ENCODE measurements at places on chromosomes 1 and 21.
A peak's percentile ranks its signal among the peaks of the same experiment; 100 is the strongest.

DNA sequence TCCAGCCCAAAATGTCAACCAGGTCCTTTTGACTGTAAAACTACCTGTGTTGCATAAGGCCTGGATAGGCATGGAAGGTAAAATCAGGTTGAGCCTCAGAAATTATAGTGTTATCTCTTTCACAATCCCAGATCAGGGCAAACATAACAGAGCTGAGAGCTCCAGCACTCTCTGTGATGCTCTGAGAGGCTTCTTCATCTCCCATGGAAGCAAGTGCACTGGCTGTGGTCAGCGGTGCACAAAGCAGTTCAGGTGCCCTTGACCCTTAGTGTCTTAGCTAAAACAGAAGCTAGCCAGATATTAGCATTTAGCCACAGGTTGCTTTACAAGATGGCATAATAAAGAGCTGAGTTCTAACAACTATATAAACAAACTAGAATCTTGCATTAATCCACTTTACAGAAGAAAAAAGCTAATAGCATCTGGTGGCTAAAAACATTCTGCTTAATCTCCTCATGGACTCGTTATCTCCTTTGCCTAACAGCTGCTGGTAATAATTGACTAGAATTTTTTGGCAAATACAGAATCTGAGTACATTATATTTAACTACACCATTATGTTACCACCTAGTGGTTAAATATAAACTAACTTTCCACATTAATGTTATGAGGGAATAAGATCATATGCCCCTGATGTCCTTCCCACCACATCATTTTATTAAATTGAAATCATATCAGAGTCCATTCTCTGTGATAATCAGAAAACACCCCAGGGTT, 25.6 kb upstream of the POGK start:
- no peak for DNase-seq

GRCh38 chr1:45299981-45300668, 26.6 kb upstream of the HPDL start:
- peak; percentile 76 for DNase-seq

GRCh38 chr1:154756793-154757548, 113.1 kb downstream of the KCNN3 start:
- DNase-seq: no peak

- peak; percentile 29 for DNase-seq
Observed at GRCh38 chr1:212557739-212558692, 50.5 kb upstream of the ATF3 start.

- DNase-seq: no peak
Observed at GRCh38 chr1:71510725-71511124, 429.9 kb upstream of the ZRANB2 start.

DNA sequence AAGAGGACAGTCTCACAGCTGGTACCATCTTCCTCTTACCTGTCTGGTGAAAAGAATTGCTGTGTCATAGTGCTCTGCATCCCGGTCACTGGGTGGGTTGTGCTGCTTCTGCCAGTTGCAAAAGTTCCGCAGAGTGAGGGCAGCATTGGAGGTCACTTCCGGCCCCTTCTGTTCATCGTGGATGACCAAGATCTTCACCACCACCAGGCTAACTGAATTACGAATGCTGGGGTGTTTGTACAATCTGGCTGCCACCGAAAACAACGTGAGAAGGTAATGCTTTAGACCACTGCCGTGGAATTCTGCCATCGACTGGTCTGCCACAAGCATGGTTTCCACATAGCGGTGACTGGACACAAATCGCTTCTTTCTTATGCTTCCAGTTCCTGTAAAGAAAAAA, 2.9 kb downstream of the ADAMTS1 start:
- DNase-seq: peak; percentile 48

DNA sequence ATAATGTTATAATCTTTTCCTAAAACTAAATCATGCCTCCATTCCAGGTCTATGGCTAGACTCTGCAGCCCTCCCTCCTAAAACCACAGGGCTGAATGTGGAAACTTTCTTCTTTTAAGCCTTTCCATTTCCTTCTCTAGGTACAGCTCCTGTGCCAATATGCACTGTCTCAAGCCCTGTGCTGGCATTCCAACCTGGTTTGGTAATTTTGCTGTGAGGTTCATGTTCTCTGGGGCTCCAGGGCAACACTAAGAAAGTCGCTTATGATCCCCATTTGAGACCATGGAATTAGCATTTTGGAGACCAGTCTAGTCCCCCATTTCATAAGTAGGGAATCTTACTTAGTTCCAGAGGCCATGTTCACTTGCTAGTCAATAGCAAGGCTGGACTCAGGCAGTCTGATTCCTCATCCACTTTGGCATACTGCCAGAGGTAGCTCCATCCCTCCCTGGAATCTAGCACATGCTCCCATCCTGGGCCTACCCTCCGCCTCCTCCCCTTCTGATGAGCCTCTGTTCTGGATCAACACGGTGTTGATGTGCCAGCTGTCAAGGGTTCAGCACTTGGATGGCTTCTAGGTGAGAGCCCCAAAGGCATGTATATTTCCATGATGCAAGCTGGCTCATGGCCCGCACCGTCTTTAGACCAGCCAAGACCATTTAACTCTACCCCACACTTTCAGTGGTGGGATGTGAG, 36.5 kb downstream of the ZMYND12 start:
- no peak for DNase-seq

- DNase-seq: no peak
Observed at GRCh38 chr1:153429266-153430165, 13.2 kb downstream of the S100A7A start.

GRCh38 chr21:27740084-27740483, 773.2 kb upstream of the ADAMTS5 start:
- DNase-seq: no peak

DNA sequence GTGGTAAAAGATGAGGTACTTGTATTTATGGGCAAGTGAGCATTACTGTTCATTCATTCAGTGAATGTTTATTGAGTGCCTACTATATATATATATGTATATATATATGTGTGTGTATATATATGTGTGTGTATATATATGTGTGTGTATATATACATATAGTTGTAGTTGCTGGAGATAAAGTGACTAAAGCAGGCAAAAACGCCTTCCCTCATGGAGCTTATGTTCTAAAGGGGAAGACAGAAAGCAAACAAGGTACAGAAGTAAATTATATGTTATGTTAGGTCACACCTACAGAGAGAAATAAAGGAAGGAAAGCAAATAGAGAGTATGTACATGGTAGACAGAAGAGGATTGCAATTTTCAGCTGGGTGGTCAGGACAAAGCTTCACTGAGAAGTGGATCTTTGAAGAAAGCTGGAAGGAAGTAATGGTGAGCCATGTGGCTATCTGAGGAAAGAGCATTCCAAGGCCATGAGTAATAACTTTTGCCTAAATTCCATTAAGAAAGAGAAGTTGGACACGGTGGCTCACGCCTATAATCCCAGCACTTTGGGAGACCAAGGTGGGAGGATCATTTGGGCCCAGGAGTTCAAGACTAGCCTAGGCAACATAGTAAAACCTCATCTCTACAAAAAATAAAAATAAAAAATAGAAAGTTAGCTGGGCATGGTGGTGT, 33.5 kb upstream of the KLF17 start:
- DNase-seq: peak; percentile 64

- no peak for DNase-seq
Observed at GRCh38 chr1:61979729-61980128, 214.9 kb upstream of the L1TD1 start.

DNA sequence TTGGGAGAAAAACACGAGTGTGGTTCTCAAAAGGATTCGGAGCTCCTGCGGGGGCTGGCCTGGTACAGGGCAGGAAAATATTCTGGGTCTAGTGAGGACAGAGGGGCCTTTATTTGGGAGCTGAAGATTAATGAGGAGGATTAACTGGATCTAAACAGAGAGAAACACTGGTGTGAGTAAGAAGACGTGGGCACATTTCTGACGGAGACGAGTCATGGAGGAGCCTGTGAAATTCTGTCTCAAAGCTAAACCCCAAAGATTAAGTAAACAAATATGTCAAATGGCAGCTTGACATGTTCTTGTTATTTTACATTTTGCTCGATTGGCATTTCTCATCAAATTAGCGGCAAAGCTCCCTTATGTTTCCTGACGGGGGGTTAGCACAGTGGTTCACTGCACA, 12.8 kb downstream of the PROK1 start:
- peak; percentile 52 for DNase-seq

- DNase-seq: peak; percentile 66
Observed at GRCh38 chr21:37257511-37257966, 9.6 kb downstream of the VPS26C start.

DNA sequence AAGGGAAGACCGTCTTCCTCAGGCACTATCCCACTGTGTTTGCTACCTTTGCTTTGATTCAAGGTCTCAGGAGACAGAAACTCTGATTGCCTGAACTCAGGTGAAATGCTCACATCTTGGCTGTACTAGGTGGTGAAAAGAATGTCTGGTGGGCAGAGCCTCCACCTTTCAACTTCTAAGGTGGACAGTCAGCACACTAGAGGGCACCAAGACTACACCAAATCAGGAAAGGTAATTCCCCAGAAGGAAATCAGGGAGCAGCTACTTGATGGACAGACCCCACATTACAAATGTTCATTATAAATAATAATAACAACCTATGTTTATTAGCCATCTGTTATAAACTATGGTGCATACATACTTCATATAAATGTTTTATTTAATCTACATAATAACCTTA, 220.9 kb downstream of the ATG4C start:
- no peak for DNase-seq

- DNase-seq: no peak
Observed at GRCh38 chr1:221751226-221751887, 9.5 kb upstream of the DUSP10 start.

DNA sequence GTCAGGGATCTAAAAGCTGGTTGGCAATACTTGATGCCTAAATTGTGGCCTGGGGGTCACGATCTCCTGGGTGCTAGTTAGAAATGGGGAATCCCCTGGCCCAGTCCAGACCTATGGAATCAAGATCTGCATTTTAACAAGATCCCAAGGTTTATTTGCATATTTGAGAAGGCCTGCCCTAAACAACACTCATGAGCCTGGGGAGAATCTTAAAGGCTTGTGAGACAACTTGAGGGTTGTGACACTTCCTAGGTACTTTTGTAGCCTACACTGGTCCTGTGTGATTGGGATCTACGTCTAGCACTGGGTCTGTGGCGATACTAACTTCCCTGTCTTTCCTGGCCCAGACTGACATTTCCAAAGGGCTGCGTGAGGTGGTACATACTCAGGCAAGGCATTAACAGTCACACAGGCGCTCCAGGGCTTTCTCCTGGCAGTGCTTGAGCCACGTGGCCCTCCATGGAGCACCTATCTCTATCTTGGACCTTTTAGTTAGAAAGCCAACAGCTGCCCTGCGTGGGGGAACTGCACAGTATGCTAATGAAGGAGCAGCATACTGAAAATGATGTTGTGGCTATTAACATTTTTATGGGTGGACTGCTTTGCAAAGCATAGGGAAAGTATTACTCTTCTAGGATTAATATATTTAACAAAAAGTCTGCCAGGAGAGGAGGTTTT, 263.1 kb downstream of the ST6GALNAC3 start:
- no peak for DNase-seq

GRCh38 chr1:37186246-37186756, 152.0 kb upstream of the GRIK3 start:
- DNase-seq: no peak

DNA sequence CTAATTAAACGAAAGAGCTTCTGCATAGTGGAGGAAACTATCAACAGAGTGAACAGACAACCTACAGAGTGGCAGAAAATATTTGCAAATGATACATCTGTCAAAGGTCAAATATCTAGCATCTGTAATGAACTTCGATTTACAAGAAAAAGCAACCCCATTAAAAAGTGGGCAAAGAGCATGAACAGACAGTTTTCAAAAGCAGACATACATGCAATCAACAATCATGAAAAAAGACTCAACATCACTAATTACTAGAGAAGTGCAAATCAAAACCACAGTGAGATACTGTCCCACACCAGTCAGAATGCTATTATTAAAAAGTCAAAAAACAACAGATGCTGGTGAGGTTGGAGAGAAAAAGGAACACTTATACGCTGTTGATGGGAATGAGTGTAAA, 103.2 kb downstream of the MAGI3 start:
- no peak for DNase-seq

DNA sequence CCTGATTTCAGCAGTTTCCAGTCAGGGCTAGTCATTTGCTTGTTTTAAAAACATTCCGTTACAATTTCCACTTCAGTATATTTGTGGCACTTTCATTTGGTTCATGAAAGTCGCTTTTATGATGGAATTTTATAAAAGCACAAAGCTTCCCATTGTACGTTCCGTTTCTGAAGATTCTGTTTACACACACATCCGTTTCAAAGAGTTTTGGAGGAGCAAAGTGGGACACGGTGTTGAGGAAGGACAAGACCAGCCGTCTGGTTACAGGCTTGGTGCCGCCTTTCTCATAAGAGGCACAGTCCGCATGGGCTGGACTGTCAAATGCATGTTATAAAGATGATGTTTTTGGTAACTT, 60.3 kb downstream of the FAAP20 start:
- DNase-seq: no peak

DNA sequence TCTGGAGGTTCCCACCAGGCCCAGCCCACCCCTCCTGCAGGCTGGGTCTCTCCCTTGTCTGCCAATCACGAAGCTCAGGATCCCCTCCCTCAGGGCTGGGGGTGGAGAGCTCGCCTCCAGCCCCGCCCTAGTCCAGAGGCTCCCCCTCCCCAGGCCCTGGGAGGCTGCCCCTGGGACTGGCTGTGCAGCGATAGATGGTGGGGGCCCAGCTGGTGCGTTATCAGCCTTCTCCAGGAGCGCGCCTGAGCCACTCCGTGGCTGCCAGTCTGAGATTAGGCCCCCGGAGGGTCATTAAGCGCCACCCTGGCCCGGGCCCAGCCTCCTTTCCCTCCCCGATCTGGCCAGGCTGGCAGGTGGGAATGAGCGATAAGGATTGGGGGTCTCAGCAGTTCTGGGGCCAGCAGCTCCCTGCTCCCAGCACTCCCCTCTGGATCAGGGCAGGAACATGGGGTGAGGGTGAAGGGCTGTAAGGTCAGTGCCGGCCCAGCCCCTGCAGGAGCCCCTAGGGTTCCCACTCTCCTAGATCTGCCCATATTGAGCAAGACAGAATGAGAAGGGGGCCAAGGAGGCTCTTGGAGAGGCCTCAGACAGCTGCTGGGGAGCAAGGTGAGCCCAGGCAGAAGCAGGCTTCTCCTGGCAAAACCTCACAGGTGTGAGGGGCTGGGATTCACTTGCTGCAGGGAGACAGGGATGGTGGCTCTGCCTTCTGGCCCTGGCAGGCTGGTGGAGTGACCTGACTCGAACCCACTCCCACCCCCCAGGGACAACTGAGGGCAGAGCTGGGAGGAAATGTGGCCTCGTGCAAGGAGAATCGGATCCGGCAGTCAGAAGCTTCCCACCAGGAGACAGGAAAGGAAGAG, 8.5 kb downstream of the PDZK1IP1 start:
- no peak for DNase-seq

All from mesenchymal stem cell (in vitro differentiated cells and primary cell).